ENCODE measurements at places on chromosomes 16 and 17.

GRCh38 chr16:24993722-24994686 lies 21.2 kb downstream of the ARHGAP17 start:
- DNase-seq: no peak

DNA sequence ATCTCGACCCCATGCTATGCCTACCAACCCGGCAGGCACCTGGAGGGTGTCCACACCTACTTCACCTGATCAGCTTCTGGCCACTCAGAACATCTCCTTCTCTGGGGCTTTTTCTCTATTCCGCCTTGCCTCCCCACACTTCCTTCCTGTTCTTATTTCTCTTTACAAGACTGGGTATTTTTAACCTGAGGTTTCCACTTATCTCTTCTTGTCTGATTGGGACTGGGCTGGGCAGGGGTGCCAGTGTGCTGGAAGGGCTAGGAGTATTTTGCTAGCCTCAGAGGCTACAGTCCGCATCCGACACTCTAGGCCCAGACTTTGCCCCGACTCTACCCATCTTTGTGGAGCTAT lies 26.2 kb upstream of the ZNF652 start:
- peak; percentile 15 for DNase-seq

DNA sequence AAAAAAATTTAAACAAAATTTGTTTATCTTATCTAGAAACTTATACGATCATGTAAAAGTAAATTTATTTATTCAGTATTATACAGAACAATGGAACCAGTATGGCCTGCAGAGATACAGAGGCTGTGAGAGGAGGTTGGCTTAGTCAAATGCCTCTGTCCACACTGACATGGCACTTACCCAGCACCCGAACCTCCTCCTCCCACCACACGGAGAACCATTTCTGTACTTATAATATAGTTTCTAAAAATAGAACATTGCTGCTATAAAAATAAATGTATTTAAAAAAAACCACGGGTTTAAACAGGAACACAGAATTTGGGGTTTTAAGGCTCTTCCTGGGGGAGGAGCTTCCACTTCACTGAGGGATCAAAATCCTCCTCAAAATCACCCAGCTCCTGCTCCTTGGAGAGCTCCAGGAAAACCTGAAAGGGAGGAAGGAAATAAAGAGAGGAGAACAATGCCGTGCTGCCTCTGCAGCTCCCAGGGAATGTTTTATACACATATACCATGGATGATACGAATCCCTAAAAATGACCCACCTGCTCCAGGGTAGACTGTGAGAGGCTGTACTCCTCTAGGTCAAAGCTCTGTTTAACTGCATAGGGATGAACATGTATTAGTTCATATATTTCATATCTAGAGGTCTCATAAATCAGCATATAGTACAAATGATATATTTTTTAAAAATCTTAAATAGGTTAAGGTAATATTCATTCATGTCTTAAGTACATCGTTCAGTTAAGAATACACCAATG lies 87.3 kb downstream of the ABCA8 start:
- DNase-seq: no peak

DNA sequence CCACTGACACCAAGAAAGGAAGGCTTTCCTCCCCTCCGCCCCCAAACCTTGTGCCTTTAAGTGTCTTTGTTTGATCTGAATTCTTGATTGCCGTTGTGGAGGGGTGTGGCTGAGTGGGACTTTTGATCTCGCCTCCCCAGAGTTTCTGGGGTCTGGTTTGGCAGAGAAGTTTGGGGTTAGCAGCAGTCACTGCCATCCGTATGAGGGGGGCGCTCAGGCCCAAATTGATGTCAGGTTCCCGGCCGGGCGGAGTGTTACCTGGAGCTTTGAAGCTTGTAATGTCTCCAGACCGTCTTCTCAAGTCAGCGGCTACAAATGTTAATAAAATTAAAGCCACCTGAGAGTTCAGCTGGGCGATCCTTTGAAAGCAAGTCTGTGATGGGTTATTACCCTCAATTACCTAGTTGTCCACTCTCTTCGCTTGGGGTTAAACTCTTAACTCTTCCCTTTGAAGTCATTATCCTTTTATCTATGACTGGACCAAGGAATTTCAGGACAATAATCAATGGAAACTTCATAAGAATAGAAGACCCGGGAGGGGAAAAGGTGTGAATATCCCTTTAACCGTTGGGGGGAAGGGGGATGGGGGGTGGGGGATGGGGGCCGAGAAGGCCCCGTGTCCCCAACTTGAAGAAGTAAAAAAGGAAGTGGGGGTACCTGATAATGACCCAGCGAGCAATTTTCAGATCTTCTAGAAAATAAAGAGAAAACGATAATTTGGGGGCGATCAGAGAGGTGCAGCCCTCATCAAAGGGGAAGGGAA lies 31.8 kb upstream of the AXIN2 start:
- no peak for DNase-seq

- peak; percentile 80 for DNase-seq
Measured at GRCh38 chr17:7014995-7015958, 2.9 kb downstream of the RNASEK start.

- DNase-seq: no peak
Measured at GRCh38 chr17:45001310-45001709, 33.2 kb upstream of the C1QL1 start.

GRCh38 chr17:43383826-43384475 lies 14.8 kb upstream of the ARL4D start:
- DNase-seq: no peak

DNA sequence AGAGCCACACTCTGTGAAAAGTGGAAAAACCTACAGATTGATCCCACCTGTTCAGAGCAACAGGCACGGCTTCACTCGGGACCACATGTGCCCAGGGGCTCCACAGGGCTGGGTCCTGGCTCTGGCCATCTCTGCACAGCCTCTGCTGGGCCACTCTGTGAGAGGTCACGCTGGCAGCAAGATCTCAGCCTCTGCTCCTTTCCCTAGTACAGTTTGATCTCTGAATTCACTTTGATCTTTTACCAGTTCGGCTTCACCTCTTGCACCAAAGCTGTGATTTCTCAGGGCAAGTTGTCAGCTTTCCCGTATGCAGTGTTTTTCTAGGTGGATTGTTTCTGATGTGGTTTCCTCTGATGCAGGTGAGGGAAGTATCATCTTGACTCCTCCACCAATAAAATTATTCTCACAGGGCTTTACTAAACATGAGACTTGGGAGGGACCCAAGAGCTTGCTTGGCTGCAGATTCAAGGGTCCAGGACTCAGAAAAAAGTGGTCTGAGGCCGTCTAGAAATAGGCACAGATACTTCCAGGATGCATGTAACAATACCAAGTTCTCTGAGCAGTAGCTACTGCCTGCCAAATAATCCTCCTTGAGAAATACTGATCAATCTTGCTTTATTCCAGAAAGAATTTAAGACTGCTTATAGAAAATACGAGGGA lies 24.0 kb upstream of the ALDH3A1 start:
- DNase-seq: no peak

DNA sequence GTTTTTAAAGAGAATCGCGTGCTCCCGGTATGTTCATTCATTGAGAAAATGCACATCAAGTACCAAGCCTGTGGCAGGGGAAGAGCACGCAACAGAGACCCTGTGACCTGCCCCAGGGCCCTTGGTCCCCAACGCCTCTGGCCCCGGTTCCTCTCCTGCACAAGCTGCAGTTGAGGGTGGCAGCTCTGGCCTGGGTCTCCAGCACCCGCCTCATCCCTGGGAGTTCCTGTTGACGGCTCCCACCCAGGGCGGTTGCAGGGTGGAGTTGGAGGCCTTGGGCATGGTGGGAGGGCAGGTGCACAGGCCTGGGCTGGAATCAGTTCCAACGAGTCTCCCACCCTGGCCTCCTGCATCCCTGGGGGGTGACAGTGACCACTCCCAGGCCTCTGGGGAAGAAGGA lies 5.0 kb downstream of the NECAB2 start:
- DNase-seq: no peak

DNA sequence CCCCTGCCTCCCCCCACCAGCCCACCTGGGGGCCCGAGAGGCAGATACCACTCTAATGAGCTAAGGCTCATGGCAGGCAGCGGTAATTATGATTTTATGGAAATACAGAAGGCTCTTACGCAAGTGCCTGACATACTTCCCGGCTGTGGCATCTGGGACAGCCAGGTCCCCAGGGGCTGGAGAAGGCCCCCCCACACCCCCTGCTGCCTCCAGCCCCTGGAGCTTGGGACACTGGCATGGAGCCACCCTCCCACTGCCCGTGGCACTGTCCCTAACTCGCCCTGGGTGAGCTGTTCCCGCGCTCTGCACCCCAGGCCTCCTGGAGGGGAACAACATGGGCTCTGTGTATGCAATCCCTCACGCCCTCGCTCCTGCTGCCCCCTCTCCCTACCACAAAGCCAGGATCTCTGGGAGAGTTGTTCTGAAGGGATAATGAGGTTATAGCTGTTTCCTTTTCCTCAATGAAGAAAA lies 5.4 kb upstream of the STAC2 start:
- no peak for DNase-seq

DNA sequence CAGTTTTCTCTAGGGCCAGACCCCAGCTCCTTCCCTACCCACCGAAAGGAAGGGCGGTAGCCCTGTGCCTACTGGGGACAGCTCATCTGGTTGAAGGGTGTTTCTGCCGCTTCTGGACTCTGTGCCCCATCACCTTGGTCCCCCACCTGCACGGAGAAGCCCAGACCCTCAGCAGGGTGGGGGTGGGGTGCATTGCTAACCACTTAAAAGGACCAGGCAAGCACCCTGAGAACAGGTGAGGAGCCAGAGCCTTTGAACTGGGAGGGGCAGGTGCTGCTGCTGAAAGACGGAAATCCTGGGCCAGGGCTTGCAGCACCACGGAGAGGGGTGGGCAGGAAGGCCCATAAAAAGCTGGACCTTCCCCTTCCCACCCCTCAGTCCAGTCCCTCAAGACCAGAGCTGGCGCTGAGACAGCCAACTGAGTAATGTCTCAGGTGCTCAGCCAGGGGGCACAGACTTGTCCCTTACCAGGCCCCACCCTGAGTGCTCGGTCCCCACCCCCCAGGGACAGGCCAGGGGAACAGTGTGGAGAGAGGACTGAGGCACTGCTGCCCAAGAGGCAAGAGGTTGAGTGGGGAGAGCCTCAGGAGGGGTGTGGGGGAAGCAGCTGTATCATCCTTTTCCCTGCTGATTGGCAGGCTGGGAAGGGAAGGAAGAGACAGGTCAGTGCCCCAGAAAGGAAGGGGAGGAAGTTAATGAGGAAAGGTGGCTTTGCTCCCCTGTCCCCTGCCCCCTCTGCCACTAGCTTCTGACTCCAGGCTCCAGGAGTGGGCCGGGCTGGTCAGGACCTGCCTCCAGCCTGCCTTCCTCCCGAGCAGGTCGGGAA lies 10.9 kb upstream of the SP2 start:
- no peak for DNase-seq

GRCh38 chr16:89360760-89361435 lies 129.5 kb downstream of the ANKRD11 start:
- DNase-seq: peak; percentile 87

GRCh38 chr16:89190150-89190958 lies 10.0 kb downstream of the SLC22A31 start:
- DNase-seq: no peak

DNA sequence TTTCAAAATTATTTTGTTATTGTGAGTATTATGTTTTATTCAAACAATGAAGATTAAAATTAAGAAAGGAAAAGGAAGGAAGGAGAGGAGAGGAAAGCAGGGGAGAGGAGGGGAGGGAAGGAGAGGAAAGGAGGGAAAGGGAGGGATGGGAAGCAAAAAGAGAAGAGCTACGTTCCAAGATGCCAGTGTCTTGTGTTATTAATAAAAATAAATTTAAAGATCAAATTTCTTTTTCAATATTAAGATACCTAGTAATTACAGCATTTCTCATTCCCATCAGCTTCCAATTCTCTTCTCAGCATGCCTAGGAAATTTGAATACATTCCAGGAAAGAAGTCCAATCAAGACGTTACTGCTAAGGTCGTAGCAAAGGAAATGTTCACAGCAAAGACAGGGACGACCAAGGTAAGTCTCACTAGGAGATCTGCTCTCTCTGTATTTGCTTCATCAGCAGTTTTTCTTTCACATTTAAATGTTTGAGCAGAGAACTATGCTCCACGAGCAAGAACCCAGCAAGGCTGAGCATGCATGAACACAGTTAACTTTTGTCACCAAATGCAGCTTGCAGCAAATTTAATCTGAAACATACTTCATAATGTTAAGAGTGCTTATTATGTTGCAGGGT lies 63.3 kb upstream of the HLF start:
- DNase-seq: no peak

DNA sequence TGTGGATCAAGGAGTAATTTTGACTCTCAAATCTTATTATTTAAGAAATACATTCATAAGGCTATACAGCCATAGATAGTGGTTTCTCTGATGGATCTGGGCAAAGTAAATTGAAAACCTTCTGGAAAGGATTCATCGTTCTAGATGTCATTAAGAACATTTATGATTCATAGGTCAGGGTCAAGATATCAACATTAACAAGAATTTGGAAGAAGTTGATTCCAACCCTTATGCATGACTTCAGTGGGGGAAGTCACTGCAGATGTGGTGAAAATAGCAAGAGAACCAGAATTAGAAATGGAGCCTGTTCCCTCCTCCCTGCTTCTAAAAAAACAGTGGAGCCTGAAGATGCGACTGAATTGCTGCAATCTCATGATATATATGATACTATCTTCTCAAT lies 36.6 kb upstream of the HNF1B start:
- DNase-seq: no peak

GRCh38 chr17:5418858-5419355 lies 555 bp downstream of the NUP88 start:
- peak; percentile 55 for DNase-seq

DNA sequence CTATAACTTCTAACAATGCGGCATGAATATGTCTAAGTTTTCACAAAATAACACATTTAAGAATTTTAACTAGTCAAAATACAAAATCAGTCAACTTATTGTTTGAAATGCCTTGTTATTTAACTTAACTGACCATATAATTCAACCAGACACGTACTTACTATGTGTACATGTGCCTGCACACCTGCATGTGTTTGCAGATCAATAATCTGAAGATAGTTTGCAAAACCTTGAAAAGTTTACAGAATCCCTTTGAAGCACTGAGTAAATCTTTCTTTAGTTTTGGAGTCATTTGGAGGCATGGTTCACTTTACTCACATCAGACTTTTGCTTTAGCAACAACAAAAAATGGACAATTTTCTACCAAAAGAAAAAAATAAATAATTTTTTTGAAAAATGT lies 363.8 kb downstream of the PMP22 start:
- no peak for DNase-seq

DNA sequence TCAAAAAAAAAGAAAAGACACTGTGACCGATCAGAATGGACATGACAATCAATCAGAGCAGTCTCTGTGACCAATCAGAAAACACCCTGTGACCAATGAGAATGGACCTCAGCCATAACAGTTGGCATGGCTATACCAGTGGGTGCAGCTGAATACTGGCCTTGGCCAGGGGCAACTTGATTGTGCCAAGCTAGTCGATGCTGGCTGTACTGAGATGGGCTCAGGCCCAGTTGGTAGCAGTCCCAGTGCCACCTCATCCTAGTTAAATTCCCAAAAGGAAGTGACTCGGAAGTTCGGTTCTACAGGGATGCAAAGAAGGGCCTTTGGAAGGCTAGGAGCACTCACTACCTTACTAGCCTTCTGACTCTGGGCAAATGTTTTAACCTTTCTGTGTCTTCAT lies 37.2 kb upstream of the BCO1 start:
- no peak for DNase-seq

All from T-helper 1 cell (primary cell).